ENCODE measurements at places on chromosomes 1 and 21. TPM values are rescaled to one million over a fixed set of nuclear protein-coding genes. Genes with fewer than 3 reads are reported as not detected.

GRCh38 chr1:63010913-63011660, 227.2 kb downstream of the ATG4C start:
- DNase-seq: no peak

GRCh38 chr1:201912832-201913231, 24.1 kb downstream of the SHISA4 start:
- DNase-seq: no peak

DNA sequence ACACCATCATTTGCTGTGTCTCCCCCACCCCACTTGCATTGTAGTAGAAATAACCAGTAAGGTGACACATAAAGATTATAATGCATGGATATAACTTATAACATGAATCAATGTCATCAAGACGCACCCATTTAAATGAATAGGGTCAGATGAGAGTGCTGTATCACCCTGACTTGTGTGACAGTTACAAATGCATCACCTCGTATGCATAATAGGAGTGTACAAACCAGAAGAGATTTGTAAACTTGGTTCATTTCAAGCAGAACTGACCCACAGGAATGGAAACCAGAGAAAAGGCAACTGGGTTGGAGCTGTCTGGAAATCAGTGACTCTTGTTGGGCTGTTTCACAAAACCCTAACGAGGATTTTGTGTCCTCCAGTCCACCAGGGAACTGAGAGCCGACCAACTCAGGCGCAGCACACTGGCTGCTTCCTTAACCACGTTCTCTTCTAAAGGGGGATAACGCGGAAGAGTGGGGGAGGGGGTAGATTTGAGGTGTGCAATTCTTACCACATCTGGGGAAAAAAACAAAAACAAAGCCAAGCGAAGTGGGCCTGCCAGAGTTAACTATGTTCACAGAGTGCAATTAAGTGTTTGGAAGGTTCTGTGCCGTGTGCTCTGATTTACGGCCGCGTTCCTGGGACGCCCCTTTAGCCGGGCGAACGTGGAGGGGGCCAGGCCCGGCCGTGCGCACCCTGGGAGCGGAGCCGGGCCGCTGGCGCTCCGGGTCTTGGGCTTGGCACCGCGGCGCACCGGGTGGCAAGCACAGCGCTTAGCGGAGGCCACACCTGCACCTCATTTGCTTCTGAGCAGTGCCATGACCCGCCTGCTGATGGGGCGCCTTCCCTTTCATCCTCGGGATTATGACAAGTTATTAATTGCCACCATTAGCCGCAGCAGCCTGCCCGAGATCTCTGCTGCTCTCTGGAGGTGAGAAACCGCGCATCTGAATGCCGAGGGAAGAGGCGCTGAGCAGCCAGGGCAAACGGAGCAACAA, 248.8 kb upstream of the FOXD3 start:
- no peak for DNase-seq

GRCh38 chr1:48688102-48688760, 88.5 kb downstream of the BEND5 start:
- DNase-seq: no peak

The NBPF26 gene
- 12.1 TPM for total RNA-seq
